ENCODE measurements at places on chromosomes 5 and 9.

DNA sequence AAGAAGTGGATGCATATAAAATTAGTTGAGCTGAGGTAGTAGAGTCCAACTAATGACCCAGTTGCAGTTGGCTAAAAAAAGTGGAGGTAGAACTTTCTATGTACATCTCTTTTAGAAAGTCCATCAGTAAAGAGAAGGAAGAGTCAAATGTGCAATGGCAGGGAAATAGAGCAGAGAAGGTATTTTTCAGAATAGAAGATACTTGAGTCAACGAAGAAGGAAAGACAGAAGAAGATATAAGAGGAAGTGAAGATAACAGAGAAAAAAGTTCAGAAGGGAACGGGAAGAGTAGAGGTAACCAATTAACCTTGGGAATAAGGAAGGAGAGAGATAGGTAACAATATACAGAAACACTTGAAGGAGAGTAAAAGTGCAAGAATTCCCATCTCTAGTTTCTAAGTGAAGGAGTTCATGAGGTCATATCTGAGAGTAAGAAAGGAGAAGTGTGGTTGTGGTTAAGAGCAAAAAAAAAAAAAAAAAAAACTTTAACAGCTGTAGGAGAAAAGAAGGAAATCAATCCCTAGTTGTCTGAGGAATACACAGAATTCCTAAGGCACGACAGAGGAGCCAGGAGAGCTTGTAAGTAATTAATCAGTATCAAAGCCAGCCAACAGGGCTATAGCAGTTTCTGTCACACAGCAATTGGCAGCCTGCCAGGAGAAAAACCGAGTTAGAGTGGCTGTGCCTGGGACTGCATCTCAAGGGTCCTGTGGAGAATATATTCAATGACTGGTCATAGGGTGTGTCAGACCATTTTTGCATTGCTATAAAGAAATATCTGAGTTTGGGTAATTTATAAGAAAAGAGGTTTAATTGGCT is 61.0 kb downstream of the ARL15 start:
- DNase-seq: no peak

- DNase-seq: peak; percentile 9
Measured at GRCh38 chr5:26192486-26192885, 845.9 kb downstream of the CDH9 start.

- DNase-seq: no peak
Measured at GRCh38 chr5:66741394-66741793, 145.2 kb downstream of the MAST4 start.

GRCh38 chr5:1847611-1848010 is 35.1 kb downstream of the IRX4 start:
- no peak for DNase-seq

DNA sequence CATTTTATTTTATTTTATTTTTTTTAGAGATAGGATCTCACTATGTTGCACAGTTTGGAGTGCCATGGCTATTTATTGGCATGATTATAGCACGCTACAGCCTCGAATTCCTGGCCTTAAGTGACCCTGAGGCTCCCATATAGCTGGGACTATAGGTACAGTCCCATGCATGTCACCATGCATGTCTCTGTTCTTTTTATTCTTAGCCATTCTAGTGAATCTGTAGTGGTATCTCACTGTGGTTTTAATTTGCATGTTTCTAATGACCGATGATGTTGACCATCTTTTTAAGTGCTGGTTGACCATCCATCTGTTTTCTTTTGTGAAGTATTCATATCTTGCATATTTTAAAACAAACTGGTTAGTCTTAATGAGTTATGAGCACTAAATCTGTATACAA is 76.1 kb downstream of the SLC44A1 start:
- DNase-seq: no peak

DNA sequence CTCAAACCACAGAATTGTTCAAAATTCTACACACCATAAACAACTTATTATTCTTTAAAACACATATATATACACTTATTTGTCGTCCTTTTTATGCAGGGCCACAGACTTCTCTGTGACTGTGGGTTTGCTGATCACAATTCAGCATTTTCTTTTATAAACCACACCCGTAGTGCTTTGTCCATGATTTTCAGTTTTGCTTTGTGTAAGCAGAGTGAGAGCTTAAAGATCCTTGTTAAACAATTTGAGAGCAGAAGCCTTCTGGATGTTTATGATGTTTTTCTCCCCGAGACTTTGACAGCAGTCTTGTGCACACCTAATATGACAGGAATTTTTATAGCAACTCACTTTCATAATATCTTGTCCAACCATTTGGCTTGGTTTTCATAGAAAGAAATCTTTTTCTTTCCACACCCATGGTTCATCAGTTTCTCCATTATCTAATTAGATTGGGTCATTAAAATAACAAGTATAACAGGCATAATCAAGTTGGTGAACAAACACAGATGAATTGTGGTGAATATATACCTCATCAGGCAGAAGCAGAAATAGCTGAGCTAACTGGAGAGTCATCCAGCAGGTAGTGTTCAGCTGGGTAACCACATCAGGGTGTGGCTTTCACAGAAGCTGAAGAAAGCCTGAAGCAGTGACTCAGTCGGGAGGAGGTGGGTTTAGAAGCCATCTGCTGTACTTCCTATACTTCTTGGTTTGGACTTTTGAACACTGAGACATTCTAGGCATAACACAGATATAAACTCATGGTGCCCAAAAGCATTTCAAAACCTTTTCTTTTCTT is 232.8 kb downstream of the DOCK8 start:
- no peak for DNase-seq

- peak; percentile 91 for DNase-seq
Measured at GRCh38 chr5:81301271-81302015, at the start of gene ZCCHC9. Gene ZCCHC9, plus strand, starts transcription at chr5:81301587. Its CDS starts 3,171 bp downstream, at chr5:81304758.

- no peak for DNase-seq
Measured at GRCh38 chr9:134386951-134387831, 60.9 kb downstream of the RXRA start.

DNA sequence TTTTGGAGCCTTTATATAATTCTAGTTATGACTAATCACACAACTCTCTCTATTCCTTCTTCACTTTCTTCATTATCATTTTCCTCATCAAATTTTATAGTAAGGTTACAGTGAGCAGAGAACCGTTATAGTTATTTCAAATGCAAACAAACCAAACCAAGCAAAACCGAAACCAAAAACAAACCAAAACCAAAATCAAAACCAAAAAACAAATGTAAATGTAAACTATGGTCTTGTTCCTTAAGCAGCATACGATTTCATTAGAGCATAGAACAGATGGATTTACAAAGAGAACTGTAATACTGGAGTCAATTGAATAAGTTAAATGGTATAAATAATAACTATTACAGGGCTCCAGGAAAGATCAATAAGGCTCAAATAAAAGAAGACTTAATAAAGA is 447.1 kb downstream of the LRRC70 start:
- no peak for DNase-seq

DNA sequence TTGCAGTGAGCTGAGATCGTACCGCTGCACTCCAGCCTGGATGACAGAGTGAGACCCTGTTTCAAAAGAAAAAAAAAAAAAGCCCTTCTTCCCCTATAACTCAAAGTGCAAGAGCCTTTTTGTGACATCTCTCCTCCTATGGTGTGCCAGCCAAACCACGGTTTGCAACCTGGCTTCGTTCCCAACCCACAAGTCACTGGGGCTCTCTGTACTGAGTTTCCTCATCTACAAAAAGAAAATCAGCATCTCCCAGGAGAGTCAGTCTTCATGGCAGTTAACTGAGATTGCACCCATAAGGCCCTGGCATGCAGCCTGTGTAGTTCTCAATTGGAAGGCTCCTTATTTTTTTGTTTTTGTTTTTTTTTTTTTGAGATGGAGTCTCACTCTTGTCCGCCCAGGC is 14.8 kb downstream of the ODF2 start:
- no peak for DNase-seq

DNA sequence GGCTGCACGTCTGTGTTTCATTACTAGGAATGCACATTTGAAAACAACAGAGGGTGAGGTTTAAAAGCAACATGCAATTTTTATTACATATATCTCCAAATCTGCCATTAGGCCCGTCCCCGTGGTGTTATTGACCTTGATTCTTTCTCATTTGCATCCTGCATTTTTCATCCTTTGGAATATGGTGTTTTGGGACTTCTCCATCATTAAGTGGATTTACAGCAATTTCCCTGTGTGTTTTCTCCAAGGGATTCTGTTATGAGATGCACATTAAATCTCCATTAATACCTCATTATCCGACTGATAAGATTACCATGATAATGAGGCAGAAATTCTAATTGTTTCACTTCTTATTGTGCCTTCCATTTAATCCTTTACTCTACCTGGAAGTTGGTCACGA is 117.6 kb downstream of the GAPVD1 start:
- no peak for DNase-seq

GRCh38 chr5:172178991-172179989 is 8.7 kb downstream of the STK10 start:
- DNase-seq: no peak

GRCh38 chr5:2009986-2010914 is 127.5 kb upstream of the IRX4 start:
- no peak for DNase-seq

GRCh38 chr5:51095486-51095885 is 287.8 kb upstream of the ISL1 start:
- DNase-seq: no peak

DNA sequence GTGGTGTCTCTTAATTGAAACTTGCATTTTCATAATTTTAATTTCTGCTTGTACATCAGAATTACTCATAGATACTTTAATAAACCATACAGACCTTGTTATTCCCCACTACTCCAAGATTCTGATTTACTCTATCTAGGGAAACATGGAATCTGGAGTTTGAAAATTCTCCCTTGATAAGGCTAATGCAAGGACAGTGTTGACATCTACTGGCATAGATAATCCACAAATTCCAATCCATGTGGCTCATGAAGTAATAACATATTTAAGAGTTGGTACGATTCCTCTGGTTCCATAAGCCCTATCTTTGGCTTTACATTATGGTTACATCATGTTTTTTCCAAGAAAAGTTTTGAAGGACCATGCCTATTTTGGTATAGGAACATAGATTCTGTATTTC is 759.2 kb downstream of the TLR4 start:
- DNase-seq: no peak

- DNase-seq: no peak
Measured at GRCh38 chr9:109799792-109800191, 19.8 kb downstream of the PALM2AKAP2 start.

- no peak for DNase-seq
Measured at GRCh38 chr9:82972446-82972845, 90.5 kb downstream of the RASEF start.

DNA sequence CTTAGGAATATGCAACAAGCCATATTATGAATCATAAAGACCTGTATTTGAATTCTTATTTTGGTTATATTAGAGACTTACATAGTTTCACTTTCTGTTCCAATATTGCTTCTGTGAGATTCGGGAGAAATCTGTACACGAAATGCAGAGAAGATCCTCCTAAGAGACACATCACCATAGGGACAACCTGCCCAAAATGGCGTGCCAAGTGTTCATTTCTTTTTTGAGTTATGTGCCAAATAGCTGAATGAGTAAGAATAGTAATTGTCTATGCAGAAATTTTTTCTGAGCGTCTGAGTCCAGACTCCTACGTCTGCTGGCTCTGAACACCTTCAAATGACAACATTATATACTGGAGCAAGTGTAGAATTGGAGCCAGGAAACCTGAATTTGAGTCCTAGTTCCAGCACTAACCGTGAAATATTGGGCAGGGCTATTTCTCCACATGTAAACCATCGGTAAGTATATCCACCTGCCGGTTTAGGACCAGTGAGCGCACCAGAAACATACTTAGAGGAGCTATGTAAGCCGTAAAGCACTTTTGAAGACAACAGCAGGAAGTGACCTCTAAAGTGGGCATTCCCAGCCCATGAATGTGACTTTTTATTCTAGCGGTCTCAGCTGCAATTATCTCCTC is 163.9 kb upstream of the DMRT1 start:
- DNase-seq: no peak

- DNase-seq: no peak
Measured at GRCh38 chr5:22850981-22851380, 2.2 kb downstream of the CDH12 start.

GRCh38 chr9:130824079-130824478 is 11.0 kb upstream of the ABL1 start:
- DNase-seq: no peak

- no peak for DNase-seq
Measured at GRCh38 chr5:107806705-107807104, 136.0 kb upstream of the EFNA5 start.

DNA sequence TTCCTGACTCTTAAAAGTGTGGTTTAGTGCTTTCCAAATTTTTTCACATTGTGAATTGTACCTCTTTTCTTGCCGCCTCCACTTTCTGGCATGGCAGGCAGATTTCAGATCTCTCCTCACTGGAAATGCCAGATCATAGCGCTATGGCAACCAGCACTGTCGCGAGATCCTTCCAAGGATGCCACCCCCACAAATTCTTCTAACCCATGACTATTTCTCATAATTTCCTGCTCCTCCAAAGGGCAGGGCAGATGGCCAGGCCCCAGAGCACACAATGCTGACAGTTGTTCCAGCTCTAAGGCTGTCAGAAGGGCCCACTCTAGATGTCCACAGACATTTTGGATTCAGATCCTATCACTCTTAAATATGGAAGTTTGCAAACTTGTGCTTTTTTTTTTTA is 446.2 kb upstream of the RIOK2 start:
- DNase-seq: no peak

- DNase-seq: peak; percentile 18
Measured at GRCh38 chr9:118170032-118170955, 466.1 kb downstream of the TLR4 start.

DNA sequence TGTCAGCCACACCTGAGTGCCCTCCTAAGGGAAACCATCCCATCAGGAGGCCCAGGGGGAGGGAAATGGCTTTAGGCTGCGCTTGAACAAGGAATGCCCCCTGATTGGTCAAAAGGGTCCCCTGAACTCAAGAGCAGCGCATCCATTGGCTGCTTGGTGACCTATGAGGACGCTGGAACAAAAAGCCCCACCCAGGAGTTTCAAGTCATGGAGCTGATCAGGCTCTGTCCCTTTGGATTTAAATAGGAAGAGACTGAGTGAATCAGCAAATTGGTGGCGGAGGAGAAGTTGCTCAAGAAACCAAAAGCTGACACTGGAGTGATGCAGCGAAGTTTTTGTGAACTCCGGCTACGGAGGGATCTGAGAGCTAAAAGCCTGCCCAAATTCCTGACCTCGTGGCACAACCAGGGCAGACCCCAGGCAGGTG is 66.7 kb downstream of the SMIM23 start:
- DNase-seq: no peak

Data from NCI-H1048 (cell line).